Activated T-cell treated with anti-CD3 and anti-CD28 coated beads, Interleukin-2, amount 50 U/mL, for 48 hours (primary cell): ENCODE measurements at places on chromosomes 13 and 19.
A peak's percentile ranks its signal among the peaks of the same experiment; 100 is the strongest.

DNA sequence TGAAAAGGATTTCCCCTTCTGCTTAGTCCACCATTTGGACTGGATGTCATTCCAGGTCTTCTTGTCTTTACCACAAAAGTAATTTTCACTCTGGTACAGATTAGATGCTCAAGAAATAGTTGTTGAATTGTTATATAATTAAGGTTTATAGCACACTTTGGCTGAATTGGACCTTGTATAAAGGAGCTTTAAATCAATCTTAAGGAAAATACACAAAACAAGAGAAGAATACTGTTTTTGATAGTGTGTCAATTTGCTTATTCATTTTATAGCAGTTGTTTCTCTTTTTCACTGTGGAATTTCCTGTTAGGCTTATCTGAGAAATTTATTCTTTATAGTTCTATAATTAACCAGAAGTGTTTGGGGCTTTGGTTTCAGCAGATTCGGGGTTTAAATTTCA lies 62.7 kb upstream of the TDRD3 start:
- DNase-seq, result no peak

GRCh38 chr13:40061466-40062450 lies 406.3 kb downstream of the COG6 start:
- DNase-seq, result no peak

- DNase-seq, result no peak
Measured at GRCh38 chr19:55857149-55857548, 20.8 kb downstream of the NLRP4 start.

DNA sequence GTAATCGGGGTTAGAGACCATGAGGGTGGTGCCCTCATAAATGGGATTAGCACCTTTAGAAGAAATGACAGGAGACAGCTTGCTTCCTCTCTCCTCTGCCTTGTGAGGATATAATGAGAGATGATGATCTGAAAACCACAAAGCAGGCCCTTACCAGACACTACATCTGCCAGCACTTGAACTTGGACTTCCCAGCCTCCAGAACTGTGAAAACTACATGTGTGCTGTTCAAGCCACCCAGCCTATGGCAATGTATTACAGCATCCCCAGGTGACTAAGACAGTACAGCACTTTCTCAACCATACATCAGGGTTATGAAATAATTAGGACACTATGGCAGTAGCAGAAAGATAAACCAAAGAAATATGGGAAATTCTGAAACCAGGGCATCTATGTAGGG lies 7.4 kb downstream of the ZNF564 start:
- DNase-seq, result no peak

GRCh38 chr13:113903912-113904311 lies 40.0 kb upstream of the GAS6 start:
- DNase-seq, result no peak

- DNase-seq, result no peak
Measured at GRCh38 chr13:86572115-86572514, 772.9 kb upstream of the SLITRK6 start.

DNA sequence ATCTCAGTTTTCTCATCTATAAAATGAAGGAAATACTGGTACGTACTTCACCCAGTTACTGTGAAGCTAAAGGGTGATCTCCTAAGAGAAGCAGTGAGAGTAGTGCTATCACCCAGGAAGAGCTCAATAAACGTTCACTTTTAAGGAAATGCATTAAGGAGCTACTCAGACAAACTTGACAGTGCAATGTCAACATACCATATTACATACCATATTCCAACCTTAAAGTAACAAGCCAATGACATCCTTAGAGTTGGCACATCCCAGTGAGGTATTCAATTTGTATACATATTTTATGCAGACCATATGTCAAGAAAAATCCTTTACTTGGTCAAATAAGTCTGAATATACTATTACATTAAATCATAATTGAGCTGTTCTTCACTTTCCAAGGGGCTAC lies 7.0 kb downstream of the TBC1D4 start:
- no peak for DNase-seq

GRCh38 chr19:4181053-4181508 lies 1.3 kb downstream of the SIRT6 start:
- DNase-seq, result no peak

GRCh38 chr19:34731964-34732363 lies 2.1 kb upstream of the ZNF181 start:
- DNase-seq, result no peak

DNA sequence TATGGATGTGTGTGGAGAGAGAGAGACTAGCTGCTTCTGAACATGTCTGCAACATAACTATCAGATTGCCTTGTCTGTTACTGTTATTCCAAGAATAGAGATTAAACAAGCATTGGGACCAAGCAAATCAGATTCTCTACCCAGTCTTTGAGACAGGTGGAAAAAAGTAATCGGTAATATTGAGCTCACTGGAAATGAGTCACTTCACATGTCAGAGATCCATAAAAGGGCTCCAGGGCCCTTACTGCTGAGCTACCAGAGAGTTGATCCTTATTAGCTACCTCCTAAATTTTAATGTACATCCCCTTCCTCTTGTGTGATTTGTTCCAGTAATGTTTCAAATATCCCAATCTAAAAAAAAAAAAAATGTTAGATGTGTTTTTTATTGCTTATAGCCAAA lies 2118.0 kb downstream of the PCDH9 start:
- no peak for DNase-seq

- DNase-seq, result no peak
Measured at GRCh38 chr13:46176756-46177155, 5.2 kb downstream of the LCP1 start.

DNA sequence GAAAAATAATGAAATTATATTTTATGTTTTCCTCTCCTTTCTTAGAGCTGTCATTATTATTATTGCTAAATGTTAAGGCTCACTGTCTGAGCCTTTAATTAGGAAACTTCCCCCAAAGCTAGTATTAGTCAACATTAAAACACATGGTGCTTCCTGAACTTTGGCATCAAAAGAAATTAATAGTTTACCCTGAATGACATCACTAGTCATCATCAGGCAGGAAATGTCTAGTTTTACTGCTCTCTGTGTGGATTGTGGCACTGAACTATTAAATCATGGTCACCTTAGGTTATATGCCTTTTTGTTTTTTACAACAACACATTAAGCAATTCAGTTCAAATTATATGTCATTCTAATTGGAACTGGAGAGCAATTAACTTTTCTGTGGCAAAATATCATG lies 595.5 kb downstream of the SLITRK1 start:
- DNase-seq, result no peak

GRCh38 chr13:101218484-101218883 lies 197.8 kb downstream of the NALCN start:
- no peak for DNase-seq

DNA sequence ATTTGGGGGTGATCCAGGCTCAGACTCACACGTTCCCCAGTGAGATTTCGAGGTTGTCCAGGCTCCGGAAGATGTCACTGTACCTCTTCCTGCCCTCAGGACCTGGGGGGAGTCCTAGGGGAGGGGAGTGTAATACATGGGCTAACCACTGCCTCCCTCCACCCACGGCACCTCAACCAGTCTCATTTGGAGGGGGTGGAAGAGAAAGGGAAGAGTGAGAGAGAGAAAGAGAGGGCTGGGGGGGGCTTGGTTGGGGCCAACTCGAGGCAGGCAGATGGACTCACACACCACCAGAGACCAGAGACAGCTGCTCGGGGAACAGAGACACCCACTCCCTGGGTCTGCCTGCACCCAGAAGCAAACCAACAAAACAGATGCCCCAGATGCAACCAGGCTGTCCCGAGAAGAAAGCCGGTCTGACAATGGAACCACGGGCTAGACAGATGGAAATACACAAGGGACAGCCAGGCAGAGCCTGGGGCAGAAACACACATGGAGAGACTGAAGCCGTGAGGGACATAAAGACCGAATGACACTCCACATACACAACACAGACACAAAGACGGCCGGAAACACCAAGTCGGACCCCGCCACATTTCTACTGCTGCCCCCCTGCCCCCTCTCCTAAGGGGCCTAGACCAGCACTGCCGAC lies 825 bp downstream of the GMIP start:
- peak; percentile 66 for DNase-seq

DNA sequence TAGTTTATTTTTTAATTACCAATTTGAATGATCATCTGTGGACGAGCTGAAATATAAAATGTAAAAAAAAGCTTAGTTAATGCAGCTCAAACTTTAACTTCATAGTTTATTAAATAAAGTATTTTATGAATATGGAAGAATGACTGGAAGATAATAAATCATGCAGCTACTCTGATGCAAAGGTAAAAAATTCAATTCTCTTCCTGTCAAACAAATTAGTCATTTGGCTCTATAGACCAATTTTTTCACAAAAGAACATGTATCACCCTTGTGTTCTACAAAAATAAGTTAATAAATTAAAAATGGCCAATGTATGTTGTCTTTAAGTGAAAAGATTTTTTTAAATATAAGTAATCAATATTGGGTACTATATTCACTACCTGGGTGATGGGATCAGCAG lies 26.2 kb downstream of the EXOSC8 start:
- no peak for DNase-seq

GRCh38 chr19:16801600-16802013 lies 27.6 kb upstream of the SIN3B start:
- no peak for DNase-seq

DNA sequence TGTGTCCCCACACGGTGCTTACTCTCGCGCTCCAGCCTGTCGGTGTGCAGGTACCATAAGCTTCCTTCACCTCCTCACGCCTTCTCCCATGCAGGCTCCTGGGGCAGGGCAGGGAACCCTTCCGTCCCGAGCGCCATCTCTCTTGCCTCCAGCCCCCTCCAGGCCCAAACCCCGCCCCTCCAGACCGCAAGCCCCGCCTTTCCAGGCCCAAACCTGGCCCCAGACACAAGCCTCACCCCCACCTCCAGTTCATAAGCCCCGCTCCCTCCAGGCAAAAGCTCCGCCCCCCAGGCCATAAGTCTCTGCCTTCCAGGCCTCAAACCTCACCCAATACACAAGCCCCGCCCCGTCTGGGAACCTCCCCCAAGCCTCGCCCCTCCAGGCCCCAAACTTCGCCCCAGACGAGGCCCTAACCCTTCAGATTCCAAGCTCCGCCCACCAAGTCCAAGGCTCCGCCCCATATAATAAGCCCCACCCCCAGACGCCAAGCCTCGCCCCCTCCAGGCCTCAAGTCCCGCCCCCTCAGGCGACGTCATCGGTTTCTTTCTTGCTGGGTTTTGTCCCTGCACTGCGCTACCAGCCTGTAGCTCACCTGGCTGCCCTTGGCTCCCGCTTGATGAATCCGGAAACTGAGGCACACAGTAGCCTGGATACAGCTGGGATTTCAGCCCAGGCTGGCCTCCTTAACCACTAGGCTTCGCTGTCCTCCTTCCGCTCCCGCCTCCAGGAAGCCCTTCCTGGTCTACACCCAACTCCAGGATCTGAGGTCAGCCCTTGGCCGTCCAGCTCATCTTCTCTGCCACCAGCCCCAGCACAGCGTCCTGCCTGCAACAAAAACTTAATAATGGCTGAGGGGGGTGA lies 16.1 kb downstream of the MKNK2 start:
- DNase-seq, result peak; percentile 84

- no peak for DNase-seq
Measured at GRCh38 chr13:43265028-43265427, 241.6 kb downstream of the DNAJC15 start.

DNA sequence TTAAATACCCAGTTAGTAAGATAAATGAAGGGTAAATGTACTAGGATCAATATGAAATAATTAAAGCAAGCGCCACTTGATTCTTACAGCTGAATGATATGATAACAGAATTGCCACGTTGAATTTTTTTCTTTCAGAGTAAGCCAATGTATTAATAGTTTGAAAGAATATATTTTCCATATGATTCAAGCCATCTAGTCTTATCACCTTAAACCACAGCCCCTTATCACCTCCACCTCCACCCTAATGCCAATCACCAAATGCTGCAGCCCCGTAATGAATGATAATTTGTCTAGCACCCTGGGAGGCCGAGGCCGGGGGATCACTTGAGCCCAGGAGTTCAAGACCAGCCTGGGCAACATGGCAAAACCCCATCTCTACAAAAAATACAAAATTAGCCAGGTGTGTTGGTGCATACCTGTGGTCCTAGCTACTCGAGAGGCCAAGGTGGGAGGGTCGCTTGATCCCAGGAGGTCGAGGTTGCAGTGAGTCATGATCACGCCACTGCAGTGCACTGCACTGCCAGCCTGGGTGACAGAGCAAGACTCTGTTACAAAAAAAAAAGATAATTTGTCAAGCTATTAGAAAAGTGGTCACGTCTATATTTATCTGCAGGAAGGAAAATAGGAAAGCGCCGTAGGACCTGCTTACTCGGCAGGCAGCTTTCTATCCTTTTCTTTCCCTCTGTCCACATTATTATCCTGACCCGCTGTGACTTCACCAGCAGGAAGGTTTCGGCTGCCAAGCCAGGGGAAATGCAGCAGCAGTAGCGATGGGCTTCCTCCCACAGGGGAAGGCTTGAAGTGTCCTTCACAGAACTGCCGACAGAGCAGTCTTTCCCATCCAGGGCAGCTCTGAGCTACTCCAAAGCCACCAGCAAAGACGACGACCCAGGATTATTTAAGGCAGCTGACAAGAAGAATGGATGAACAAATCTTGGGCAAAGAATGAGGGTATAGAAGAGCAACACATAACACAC lies 19.7 kb upstream of the CLN5 start:
- no peak for DNase-seq

- DNase-seq, result peak; percentile 23
Measured at GRCh38 chr13:91399189-91400062, 1.0 kb downstream of the GPC5 start.

GRCh38 chr13:27665333-27665732 lies 43.6 kb downstream of the POLR1D start:
- DNase-seq, result no peak

GRCh38 chr13:34617473-34618083 lies 324.5 kb upstream of the NBEA start:
- DNase-seq, result no peak

GRCh38 chr13:78160793-78161192 lies 242.2 kb upstream of the EDNRB start:
- no peak for DNase-seq

- peak; percentile 35 for DNase-seq
Measured at GRCh38 chr13:39892721-39893685, 237.5 kb downstream of the COG6 start.

DNA sequence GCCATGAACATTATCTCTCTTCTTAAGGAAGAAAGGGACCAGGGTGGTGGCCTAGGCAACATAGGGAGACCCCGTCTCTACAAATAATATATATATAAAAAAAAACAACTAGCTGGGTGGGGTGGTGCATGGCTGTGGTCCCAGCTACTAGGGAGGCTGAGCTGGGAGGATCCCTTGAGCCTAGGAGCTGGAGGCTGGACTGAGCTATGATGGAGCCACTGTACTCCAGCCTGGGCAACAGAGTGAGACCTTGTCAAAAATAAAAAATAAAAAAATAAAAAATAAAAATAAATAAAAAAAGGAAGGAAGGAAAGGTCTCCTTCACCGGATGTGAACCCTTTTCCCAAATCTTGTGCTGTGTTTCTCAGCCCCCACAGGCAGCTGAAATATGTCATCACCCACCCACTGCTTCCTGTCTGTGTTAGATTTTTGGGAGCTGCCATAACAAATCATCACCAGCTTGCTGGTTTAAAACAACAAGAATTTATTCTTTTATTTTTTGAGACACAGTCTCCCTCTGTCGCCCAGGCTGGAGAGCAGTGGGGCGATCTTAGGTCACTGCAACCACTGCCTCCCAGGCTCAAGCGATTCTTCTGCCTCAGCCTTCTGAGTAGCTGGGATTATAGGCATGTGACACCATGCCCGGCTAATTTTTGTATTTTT lies 9.5 kb upstream of the TSPAN16 start:
- DNase-seq, result no peak
